ENCODE measurements at places on chromosomes 4 and X.
A peak's percentile ranks its signal among the peaks of the same experiment; 100 is the strongest.

- DNase-seq: no peak
Observed at GRCh38 chrX:126550816-126551215, 1.8 kb downstream of the DCAF12L1 start.

DNA sequence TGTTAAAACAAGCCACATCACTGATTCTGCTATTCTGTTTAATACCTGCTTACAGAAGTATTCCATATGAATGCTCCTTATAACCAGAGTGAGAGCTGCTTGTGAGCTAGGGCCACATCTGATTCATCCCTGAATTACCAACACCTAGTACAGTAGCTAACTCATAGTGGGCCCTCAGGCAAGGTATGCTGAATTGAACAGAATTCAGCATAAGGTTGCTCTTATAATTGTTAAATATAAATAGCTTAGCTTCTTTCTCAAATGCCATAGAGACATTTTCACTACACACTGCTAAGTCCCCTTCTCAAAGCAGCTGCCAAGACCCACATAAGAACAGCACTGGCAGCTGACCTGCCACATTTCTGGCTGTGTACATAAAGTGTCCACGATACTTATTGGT lies 27.0 kb upstream of the MCF2 start:
- no peak for DNase-seq

GRCh38 chrX:37010496-37010895 lies 2.3 kb downstream of the FAM47C start:
- DNase-seq: no peak

- no peak for DNase-seq
Observed at GRCh38 chr4:122764821-122765215, 32.3 kb downstream of the BBS12 start.

GRCh38 chr4:152063621-152064240 lies 302.9 kb upstream of the GATB start:
- peak; percentile 45 for DNase-seq

- DNase-seq: no peak
Observed at GRCh38 chrX:40109288-40110008, 11.7 kb upstream of the BCOR start.
